Lung (tissue), 17 donors: ENCODE measurements at places on chromosomes 1 and 21. TPM values are rescaled to one million over a fixed set of nuclear protein-coding genes. Genes with fewer than 3 reads are reported as not detected.

The FAM3B gene
- 18.1 TPM for total RNA-seq

The SERPINC1 gene
- not detected for total RNA-seq

The CHRM3 gene
- 9.2 TPM for total RNA-seq

The AJAP1 gene
- total RNA-seq = 0.20 TPM

The FAM72C gene
- total RNA-seq = 0.09 TPM

The HUNK gene
- total RNA-seq = 2.4 TPM

The FOXD3 gene
- total RNA-seq = not detected

The RGS13 gene
- 1.3 TPM for total RNA-seq

The DMBX1 gene
- total RNA-seq = not detected

The TMPRSS2 gene
- 94.5 TPM for total RNA-seq

The HRNR gene
- total RNA-seq = not detected

The TDRD5 gene
- total RNA-seq = 0.18 TPM

The UCK2 gene
- 12.8 TPM for total RNA-seq

The NUF2 gene
- total RNA-seq = 1.2 TPM

The SNX7 gene
- 16.7 TPM for total RNA-seq

The PEX11B gene
- 28.6 TPM for total RNA-seq

The OR2C3 gene
- total RNA-seq = not detected

The OR2M3 gene
- not detected for total RNA-seq

The MAP10 gene
- total RNA-seq = 3.0 TPM

The LCA5L gene
- 4.4 TPM for total RNA-seq

The NPPA gene
- total RNA-seq = not detected

The PTPN14 gene
- 43.2 TPM for total RNA-seq

The TRIM33 gene
- 102 TPM for total RNA-seq

The SORT1 gene
- total RNA-seq = 135 TPM

The PADI4 gene
- total RNA-seq = 12.4 TPM

The ENO1 gene
- total RNA-seq = 1,342 TPM

The IGSF9 gene
- 4.9 TPM for total RNA-seq

The CYP4A11 gene
- not detected for total RNA-seq

The CLCA1 gene
- total RNA-seq = not detected

The TSPAN1 gene
- total RNA-seq = 174 TPM

The BEND5 gene
- 3.2 TPM for total RNA-seq

The SLC16A4 gene
- 6.8 TPM for total RNA-seq

The CLDN19 gene
- not detected for total RNA-seq

The PRAMEF8 gene
- total RNA-seq = not detected

The CACNA1S gene
- not detected for total RNA-seq

The SMIM1 gene
- 11.0 TPM for total RNA-seq

The KCNJ6 gene
- total RNA-seq = 0.31 TPM

The TNFSF18 gene
- total RNA-seq = 1.2 TPM

The CALML6 gene
- 0.17 TPM for total RNA-seq

The PPFIA4 gene
- total RNA-seq = 1.3 TPM

The TAS1R2 gene
- total RNA-seq = not detected

The C1orf94 gene
- total RNA-seq = not detected

The SOX13 gene
- total RNA-seq = 42.0 TPM

The PTPN7 gene
- total RNA-seq = 6.9 TPM

The KDF1 gene
- 9.3 TPM for total RNA-seq

The SDF4 gene
- total RNA-seq = 65.7 TPM

The OR2T10 gene
- not detected for total RNA-seq

The OR2G6 gene
- total RNA-seq = not detected

The FBXO2 gene
- total RNA-seq = 0.20 TPM

The MROH9 gene
- total RNA-seq = 11.6 TPM

The SPRR2E gene
- total RNA-seq = not detected
